GM03348 (cell line): ENCODE measurements at places on chromosomes 6 and 20.
A peak's percentile ranks its signal among the peaks of the same experiment; 100 is the strongest.

DNA sequence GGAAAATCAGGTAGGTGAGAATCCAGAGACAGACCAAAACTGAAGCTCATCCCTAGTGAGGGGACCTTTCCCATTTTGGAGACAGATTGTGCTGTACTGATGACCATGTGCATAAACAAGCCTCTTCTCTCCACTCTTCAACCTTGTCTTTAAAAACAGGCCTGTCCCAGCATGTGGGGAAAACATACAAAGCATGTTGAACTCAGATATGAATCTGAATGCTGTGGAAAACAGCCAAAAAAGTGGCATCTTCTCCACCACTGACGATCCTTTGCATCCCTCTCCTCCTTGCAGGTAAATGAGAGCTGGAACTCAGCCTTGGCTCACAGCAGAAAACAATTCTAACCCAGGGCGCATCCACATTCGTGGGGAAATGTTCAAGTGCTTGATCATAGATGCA, 123.7 kb upstream of the FOXQ1 start:
- DNase-seq, result no peak

- DNase-seq, result no peak
These were observed 74.5 kb upstream of the TIAM2 start for GRCh38 chr6:154920495-154921200.

DNA sequence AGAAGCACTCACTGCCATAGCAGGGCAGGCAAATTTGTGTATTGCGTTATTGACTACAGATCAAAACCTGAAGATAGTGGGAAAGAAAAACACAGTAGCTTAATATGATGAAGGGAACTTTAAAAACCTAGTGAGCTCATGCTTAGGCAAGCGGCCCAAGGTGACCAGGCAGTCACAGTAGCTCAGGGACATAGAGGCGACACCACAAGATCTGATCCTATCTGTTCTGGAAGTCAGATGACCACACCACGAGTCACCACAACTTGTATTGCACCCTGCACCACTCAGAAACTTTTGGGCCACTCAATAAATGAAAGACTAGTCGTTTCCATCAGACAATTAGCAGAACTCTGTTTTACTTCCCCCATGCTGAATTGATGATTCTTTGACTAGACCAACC, 4.9 kb downstream of the CLIC5 start:
- no peak for DNase-seq

- peak; percentile 94 for DNase-seq
These were observed 235.8 kb downstream of the NFATC2 start for GRCh38 chr20:51306521-51307358.

- DNase-seq, result no peak
These were observed 134.5 kb downstream of the JARID2 start for GRCh38 chr6:15380351-15380750.

DNA sequence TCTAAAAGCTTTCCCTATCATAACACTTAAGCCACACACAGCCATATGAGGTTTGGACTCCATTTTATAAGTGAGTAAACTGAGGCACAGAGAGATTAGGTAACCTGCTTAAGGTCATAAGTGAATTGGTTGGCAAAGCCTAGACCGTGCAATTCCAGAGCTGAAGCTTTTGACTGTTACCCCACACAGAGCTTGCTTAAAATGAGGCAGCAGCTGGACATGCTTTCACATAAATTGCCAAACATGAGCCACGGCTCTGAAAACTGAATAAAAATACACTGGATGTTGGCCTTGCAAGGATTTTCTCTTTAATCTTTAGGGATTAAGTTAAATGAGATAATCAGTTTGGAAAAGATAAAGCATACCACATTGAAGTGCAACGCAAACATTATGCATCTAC, 2.5 kb downstream of the RIPOR2 start:
- no peak for DNase-seq

DNA sequence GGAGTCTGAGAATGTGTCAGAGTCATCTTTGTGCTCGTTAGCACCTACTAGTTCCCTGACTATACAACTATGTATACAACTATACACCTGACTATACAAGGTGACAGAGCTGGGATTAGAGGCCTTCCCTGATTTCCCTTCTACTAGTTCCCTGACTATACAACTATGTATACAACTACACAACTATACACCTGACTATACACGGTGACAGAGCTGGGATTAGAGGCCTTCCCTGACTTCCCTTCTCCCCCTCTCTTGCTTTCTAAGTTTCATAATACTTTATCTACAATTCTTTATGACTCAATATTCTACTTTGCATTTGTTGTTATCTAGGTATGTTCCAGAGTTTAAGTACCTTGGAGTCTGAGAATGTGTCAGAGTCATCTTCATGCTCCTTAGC, 68.0 kb downstream of the HS3ST5 start:
- no peak for DNase-seq

- DNase-seq, result no peak
These were observed 4.3 kb downstream of the KHDC1 start for GRCh38 chr6:73258721-73259120.

- DNase-seq, result no peak
These were observed 27.9 kb upstream of the TMEM217 start for GRCh38 chr6:37285861-37286311.

DNA sequence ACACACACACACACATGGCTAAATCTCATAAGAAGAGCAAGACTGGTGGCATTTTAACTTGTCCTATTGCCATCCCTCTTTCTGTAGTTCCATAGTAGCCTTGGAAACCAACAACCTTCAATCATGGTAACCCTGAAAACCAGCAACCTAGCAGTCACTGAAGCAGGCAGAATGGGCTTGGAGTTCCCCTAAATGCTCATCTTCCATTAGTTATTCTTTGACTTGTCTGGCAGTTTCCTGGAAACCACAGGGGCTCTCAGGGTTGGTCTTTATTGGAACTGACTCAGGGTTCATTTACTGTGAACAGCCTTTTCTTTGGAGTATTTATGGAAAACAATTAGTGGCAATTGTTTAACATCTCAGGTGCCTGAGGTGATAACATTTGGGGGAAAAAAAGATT, 19.4 kb upstream of the BRPF3 start:
- no peak for DNase-seq

GRCh38 chr6:8064638-8065518, 689 bp upstream of the BLOC1S5 start:
- no peak for DNase-seq

DNA sequence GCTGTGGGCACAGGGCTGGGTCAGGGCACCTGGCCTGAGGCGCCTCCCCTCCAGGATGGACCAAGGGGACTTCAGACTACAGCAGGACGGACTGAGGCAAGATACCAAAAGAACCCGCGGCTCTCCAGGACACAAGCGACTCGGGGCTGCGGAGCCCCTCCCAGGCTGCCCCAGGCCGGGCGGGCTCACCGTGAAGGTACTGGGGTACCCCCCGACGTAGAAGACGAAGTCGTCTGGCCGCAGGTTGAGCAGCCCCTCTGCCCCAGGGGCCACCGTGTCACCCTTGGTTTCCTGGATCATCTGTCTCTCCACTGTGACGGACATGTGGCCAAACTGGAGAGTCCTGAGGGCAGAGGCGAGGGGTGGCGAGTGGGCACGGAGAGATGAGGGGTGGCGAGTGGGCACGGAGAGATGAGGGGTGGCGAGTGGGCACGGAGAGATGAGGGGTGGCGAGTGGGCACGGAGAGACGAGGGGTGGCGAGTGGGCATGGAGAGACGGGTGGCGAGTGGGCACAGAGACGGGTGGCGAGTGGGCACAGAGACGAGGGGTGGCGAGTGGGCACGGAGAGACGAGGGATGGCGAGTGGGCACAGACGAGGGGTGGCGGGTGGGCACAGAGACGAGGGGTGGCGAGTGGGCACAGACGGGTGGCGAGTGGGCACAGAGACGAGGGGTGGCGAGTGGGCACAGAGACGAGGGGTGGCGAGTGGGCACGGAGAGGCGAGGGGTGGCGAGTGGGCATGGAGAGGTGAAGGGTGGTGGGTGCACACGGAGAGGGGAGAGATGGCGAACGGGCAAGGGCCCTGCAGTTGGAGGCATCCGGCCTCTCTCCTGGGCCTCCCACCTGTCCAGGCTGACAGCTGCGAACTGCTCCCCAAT, 10.9 kb downstream of the ADRM1 start:
- DNase-seq, result no peak

DNA sequence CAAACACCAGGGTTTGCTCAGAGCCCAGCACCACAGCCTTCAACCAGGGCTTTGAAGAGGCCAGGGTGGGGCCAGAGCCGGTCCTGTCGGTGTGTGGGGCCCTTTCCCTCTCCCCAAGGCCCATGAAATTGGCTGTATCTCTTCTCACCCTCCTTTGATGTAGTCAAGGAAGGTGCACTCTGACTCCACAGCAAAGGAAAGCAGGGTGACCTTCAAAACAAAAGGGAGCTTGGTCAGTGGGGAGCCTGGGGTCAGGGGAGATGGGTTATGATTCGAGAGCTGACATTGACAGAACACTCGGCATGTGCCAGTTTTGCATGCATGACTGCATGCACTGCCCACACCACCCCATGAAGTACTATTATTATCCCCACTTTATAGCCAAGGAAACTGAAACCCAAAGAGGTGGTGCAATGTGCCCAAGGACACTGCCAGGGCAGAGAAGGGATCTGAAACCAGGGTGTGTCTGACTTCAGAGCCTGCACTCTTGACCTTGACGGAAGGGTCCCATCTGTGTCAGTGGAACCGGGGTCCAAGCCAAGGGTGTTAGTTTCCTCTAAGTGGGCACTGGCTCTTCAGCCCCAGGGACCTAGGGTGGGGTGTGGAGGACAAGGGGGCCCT, 55.4 kb downstream of the RAB44 start:
- no peak for DNase-seq

DNA sequence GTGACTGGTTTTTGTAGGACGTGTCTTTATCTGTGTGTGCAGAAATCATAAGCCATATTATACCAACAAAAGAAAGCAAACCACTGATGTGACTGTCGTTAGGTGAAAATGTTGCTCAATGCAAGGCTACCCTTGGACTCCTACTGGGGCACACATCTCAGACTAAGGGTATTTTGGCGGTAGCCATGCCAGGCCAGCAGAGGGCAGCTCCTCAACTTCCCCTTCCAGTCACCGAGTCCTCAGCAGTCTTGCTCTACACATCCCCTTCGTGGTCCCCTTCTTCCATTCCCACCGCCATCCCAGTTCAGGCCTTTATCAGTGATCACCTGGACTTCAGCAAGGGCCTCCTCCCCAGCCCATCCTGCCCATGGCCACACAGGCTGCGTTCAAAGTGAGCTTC, 113.7 kb upstream of the GGTLC1 start:
- no peak for DNase-seq

GRCh38 chr6:106490436-106490835, 129.9 kb downstream of the CRYBG1 start:
- no peak for DNase-seq

DNA sequence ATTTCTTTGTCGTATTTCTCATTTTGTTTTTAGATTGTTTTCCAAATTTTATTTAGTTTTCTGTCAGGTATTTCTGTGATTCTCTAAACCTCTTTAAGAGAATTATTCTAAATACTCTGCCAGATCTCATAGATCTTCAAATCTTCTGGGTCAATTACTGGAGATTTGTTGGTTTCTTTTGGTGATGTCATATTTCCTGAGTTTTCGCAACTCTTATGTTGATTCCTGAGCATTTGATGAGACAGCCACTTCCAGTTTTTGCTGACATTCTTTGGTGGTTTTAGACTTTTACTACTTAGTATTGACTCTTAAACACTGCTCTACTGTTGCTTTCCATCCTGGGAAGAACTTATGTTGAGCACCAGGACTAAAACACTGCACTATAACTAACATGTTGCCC, 21.9 kb downstream of the ADGB start:
- DNase-seq, result no peak

- DNase-seq, result peak; percentile 33
These were observed 277.1 kb downstream of the PAX1 start for GRCh38 chr20:21982559-21982958.

DNA sequence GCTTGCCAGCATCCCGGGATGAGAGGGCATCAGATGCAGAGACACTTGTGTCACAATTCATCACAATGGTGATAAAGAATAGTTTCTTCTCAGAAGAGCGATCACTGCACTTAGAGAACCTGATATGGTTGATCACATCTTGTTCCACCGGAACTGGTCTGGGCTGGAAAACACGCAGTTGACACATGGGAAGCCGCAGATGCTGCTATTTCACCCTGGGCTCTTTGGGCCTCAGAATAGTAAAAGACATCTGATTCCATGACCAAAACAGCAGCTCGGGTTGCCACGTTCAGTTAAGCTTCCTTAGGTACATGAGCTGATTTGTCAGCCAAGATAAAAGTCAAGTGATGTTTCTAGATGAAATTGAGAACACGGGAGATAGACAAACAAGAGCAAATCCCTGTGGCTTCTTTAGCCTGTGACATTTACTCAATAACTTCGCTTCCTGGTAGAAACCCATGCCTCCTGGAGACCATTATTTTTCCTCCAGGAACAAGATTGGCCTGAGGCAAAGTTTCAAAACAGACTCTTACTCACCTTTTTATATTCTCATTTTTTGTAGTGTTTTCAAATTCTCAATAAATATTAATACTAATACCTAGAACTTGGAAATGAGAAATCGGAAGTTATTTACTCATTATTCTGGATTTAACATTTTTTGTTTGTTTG, 59.4 kb downstream of the TRMT6 start:
- no peak for DNase-seq

GRCh38 chr20:63322146-63322932, 29.4 kb downstream of the COL20A1 start:
- DNase-seq, result no peak

DNA sequence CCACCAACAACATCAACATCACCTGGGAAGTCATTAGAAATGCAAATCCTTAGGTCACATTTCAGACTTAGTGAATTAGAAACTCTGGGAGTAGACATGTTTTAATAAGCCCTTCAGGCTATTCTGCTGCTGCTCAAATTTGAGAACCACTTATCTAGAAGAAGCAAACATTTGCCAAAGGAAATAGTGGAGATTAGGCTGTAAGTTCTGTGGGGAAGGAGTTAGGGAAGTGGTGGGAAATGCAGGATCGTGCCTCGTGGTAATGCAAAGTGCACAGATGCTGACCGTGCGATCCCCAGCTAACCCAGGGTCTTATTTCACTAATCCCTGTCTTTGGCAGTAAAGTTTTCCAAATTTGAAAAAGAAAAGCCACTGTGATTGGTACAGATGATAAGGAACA, 328.5 kb downstream of the EPM2A start:
- DNase-seq, result no peak

GRCh38 chr6:76490456-76490855, 418.0 kb upstream of the IMPG1 start:
- DNase-seq, result no peak

GRCh38 chr20:24095756-24096155, 107.2 kb upstream of the GGTLC1 start:
- DNase-seq, result no peak

DNA sequence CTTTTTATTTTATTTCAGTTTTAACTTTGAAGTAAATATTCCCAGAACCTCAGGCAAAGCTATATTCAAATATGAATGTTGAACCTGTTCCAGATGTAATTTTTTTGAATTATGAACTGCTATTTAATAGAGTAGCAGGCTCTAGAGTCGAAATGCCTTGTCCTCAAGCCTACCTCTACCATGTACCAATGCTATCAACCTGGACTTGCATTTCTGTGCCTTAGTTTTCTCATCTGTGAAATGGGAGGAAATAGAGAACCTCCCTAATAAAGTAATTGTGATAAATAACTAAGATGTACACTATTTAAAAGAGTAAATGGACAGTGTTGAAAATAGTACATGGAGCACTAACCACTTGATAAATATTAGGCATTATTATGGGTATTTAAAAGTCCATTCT, 551.6 kb upstream of the JARID2 start:
- no peak for DNase-seq
